ENCODE measurements at places on chromosomes 13 and 19. TPM values are rescaled to one million over a fixed set of nuclear protein-coding genes. Genes with fewer than 3 reads are reported as not detected.

DNA sequence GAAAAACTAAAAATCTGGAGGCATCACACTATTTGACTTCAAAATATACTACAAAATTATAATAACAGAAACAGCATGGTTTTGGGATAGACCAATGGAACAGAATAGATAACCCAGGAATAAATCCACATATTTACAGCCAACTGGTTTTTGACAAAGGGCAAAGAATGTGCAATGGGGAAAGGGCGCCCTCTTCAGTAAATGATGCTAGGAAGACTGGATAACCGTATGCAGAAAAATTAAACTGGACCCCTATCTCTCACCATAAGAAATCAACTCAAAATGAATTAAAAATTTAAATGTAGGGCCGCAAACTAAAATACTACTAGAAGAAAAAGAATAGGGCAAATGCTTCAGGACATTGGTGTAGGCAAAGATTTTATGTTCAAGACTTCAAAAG is 440.5 kb upstream of the SGCG start:
- DNase-seq = no peak

DNA sequence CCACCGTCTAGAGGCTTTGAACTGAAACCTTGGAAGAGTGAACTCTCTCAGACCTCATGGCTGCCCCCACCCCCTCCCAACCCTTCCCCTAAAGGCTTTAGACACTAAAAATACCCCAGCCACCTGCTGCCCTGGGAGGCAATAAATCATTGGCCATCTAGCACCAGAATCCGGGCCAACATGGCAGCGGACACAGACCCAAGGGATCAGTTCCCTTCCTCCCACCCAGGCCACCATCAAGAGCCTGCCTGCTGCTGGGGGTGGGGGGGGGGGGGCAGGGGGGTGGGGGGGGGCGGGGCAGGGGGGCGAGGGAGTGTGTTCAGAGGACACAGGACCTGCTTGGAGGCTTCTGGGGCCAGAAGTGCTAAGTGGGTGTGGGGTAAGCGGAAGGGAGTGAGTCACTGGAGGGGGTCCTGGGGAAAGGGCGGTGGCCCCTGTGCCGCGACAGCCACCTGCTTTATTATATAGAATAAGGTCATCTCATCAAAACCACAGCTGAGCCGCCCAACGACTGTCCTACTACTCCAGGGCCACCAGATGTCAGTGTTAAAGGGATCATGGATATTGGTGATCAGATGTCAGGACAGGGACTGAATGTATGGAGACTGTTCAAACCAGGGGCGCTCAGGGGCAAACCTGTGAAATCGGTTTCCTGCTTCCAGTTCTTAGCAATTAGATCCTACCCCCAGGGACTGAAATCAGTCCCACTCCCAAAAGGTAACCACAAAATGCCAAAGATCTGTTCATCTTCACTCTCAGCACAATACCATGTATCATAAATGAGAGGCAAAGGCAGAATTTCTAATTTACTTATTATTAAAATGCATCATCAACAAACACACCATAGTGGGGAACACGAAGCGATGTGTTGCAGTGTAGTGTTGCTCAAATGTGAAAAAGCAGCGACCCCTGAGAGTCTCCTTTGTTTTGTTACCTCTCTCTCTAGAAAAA is 24.3 kb downstream of the ARL11 start:
- DNase-seq = peak; percentile 41

DNA sequence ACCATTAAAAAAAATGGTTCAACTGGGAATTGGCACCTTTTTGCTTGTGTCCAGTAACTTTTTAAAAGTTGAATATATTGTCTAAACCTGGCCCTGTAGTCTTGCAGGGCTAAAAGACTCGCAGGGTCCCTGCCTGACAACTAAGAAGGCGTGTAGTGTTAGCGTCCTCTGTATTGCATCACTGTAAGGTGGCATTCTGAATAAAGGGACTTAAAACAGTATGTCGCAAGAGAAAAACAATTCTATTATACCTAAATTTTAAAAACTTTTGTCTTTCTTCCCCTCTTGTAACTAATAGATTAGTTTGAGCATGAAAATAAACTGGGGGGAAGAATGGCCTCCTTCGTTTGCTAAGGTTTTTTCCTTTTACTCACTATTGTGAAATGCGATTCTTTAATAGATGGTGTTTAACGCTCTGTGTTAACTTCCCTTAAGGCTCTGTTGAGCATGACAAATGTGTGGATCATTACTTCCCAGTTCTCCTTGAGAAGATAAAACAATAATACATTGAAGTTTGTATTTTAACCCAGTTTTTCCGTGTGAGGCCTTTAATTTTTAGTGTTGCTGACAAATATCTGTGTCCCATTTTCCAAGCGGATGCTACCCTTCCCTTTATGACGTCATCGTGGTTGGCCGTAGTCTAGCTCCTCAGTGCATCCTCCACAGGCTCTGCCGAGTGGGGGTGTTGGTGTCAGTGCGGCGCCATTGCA is 134.6 kb downstream of the KATNAL1 start:
- DNase-seq = no peak

GRCh38 chr19:45711851-45712698 is 18.6 kb downstream of the FBXO46 start:
- no peak for DNase-seq

DNA sequence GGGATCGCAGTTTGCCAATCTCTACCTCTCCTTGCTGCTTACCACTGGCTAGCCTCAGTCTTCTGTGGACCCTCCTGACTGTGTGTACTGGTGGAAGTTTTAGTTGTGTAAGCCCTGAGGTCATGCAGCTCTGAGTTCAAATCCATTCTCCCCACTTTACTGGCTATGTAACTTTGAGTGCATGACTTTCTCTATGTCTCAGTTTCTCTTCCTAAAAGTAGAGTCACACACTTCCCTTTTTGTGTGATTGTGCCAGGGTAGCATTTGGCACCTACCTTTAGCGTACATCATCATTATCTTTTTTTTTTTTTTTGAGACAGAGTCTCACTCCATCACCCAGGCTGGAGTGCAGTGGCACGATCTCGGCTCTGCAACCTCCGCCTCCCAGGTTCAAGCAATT is 70.3 kb downstream of the MAP4K1 start:
- DNase-seq = no peak

DNA sequence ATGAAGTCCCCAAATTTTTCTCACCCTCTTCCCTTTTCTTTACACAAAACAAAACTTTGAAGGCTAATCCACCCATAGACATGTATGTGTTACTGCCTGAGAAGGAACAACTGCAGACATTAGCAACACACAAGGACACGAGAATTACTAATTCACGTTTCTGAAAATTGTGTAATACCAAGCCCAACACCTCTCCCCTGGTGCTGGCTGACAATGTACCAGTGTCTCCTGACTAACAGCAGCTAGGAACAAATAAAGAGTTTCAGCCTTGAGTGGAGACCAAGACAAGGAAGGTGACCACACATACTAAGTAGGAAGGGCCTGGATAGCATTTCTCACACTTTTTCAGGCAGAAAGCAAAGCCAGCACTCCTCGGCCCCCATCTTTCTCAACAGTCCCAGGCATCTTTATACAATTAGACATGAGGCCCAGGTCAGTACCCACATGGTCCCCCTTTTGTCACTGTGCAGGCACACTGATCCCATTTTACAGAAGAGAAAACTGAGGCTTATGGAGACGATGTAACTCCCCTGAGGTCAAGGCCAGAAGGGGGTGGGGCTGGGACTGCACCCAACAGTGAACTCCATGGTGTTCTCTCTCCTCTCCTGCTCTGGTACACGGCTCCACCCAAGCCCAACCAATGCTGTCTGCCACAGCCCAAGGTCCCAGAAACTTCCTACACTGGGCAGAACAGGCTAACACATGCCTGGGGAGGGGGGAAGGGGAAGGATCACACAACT is 8.7 kb downstream of the BRD4 start:
- no peak for DNase-seq

GRCh38 chr19:1360818-1361461 is 22.8 kb upstream of the NDUFS7 start:
- peak; percentile 80 for DNase-seq

DNA sequence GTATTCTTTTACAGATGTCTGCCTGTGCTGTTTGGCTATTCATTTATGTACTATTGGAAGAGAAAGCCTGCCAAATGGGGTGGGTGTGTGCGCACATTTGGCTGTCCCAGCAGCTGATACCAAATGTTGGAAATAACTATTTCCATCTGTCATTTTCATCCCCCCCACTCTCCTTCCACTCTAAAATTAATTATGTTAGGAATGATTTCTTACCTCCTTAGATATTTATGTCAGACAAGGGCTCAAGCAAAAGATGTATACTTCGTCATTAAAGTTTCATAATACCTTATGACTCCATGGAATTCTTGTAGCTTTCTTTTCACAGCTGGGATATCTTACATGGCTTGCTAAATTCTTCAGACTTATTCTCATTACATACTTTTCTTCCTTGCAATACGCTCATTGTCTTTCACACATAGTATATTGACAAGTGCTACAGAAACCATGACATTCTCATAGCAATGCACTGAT is 18.6 kb downstream of the ITM2B start:
- no peak for DNase-seq

- DNase-seq = peak; percentile 74
Measured at GRCh38 chr13:48580185-48580803, 47.4 kb upstream of the RCBTB2 start.

DNA sequence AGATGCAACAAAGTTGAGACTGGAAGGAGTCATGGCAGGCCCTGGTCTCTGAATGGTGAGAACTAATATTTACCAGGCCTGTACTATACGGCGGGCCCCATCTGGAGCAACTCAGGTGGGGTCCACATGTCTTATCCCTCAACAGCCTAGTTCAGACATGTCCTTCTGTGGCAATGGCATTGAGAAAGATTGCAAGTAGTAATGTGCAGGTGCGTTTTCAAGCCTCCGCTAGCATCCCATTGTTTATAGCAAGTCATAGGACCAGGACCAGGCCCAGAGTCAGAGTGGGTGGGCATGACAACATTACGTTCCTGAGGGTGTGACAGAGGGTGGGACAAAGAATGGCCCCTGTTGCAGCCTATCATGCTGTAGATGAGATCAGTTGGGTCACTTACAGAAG is 541.1 kb downstream of the EFNB2 start:
- DNase-seq = no peak

- DNase-seq = peak; percentile 93
Measured at GRCh38 chr19:18895824-18896341, at the start of gene CERS1. TSS of gene CERS1 (minus strand) at chr19:18896158. CDS start at chr19:18896072, 86 bp downstream.

Gene ACP5
- 12.8 TPM for polyA plus RNA-seq

Gene ZNF491
- 2.0 TPM for polyA plus RNA-seq

Gene SEMA6B
- 39.1 TPM for polyA plus RNA-seq

Gene ZNF345
- 1.4 TPM for polyA plus RNA-seq

Gene SLC25A41
- polyA plus RNA-seq = 1.1 TPM

Gene NR2C2AP
- 25.0 TPM for polyA plus RNA-seq

Data from brain (organoid and tissue), 16 donors.